IgD-negative memory B cell (primary cell): ENCODE measurements at places on chromosomes 12 and 14. TPM values are rescaled to one million over a fixed set of nuclear protein-coding genes. Genes with fewer than 3 reads are reported as not detected.

The RECQL gene
- 64.3 TPM for polyA plus RNA-seq

The HPD gene
- not detected for polyA plus RNA-seq

The PTCSC3 gene
- polyA plus RNA-seq: not detected

The SLC38A4 gene
- not detected for polyA plus RNA-seq

The SAV1 gene
- 55.8 TPM for polyA plus RNA-seq

The HOTAIR gene
- polyA plus RNA-seq: not detected

The MYO1H gene
- not detected for polyA plus RNA-seq

The CACNA2D4 gene
- polyA plus RNA-seq: 2.0 TPM

The LMO3 gene
- polyA plus RNA-seq: not detected

The EID3 gene
- polyA plus RNA-seq: 4.9 TPM

The TARBP2 gene
- polyA plus RNA-seq: 20.8 TPM

The PROX2 gene
- not detected for polyA plus RNA-seq

The SP1 gene
- polyA plus RNA-seq: 9.1 TPM

The C12orf56 gene
- not detected for polyA plus RNA-seq

The RFX4 gene
- polyA plus RNA-seq: not detected

The PLBD1 gene
- polyA plus RNA-seq: 1.4 TPM

The GLIPR1L1 gene
- polyA plus RNA-seq: not detected

The REC8 gene
- 12.5 TPM for polyA plus RNA-seq

The CLEC4A gene
- 6.9 TPM for polyA plus RNA-seq

The HOXC11 gene
- polyA plus RNA-seq: not detected

The IFI27L1 gene
- polyA plus RNA-seq: 9.1 TPM

The CPNE6 gene
- polyA plus RNA-seq: not detected

The PPP2R5C gene
- 106 TPM for polyA plus RNA-seq

The NFKBIA gene
- polyA plus RNA-seq: 569 TPM

The RERG gene
- polyA plus RNA-seq: not detected

The RNASE3 gene
- not detected for polyA plus RNA-seq

The TSHR gene
- polyA plus RNA-seq: not detected

The ACOT4 gene
- polyA plus RNA-seq: 2.4 TPM

The AKAP3 gene
- polyA plus RNA-seq: 2.7 TPM

The OTX2 gene
- not detected for polyA plus RNA-seq

The LUM gene
- polyA plus RNA-seq: not detected

The CHMP4A gene
- 170 TPM for polyA plus RNA-seq

The TMTC1 gene
- not detected for polyA plus RNA-seq

The WNT1 gene
- polyA plus RNA-seq: 0.19 TPM

The ST8SIA1 gene
- not detected for polyA plus RNA-seq

The CELA1 gene
- polyA plus RNA-seq: 0.58 TPM

The CACNA1C gene
- polyA plus RNA-seq: 0.06 TPM

The KERA gene
- polyA plus RNA-seq: not detected

The MYF6 gene
- not detected for polyA plus RNA-seq

The FGD4 gene
- 0.64 TPM for polyA plus RNA-seq

The DPPA3 gene
- not detected for polyA plus RNA-seq

The SPX gene
- polyA plus RNA-seq: 1.6 TPM

The DGLUCY gene
- 68.0 TPM for polyA plus RNA-seq

The PMCH gene
- not detected for polyA plus RNA-seq

The TSPAN19 gene
- not detected for polyA plus RNA-seq

The SLC6A13 gene
- polyA plus RNA-seq: not detected

The SIX1 gene
- polyA plus RNA-seq: not detected
